SW 1271 (cell line): ENCODE measurements at places on chromosomes 1 and 21.

DNA sequence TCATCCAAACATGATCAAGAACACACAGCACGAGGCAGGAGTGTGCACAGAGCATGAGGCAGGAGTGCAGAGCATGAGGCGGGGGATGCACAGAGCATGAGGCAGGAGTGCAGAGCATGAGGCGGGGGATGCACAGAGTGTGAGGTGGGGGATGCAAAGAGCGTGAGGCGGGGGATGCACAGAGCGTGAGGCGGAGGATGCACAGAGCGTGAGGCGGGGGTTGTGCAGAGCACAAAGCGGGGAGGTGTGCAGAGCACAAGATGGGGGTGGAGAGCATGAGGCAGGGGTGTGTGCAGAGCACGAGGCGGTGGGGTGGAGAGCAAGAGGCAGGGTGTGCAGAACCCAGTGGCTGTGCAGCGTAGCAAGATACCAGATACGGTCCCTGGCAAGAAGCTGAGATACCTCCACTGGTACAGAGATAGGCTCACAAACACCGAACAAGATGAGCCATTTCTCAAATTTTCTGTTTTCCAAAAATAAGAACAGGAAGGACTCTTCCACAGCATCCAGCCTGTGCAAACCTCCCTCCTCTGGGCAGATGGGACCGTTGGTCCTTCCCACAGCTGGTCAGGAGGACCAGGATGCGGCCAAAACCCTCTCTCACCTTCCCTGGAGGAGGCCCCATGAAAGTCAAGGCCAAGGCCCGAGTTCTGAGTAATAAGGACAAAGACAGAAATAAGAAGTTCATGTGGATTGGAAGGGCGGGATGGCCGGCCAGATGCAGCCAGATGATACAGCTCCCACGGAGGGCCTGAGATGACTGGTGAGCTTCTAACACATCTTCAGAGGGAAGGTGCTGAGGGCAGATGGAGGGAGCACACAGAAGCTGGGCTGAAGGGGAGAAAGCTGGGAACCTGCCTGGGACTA lies 12.0 kb downstream of the SPATC1L start:
- no peak for DNase-seq

- no peak for DNase-seq
These were observed 58.9 kb downstream of the KCNK2 start for GRCh38 chr1:215141460-215141859.

DNA sequence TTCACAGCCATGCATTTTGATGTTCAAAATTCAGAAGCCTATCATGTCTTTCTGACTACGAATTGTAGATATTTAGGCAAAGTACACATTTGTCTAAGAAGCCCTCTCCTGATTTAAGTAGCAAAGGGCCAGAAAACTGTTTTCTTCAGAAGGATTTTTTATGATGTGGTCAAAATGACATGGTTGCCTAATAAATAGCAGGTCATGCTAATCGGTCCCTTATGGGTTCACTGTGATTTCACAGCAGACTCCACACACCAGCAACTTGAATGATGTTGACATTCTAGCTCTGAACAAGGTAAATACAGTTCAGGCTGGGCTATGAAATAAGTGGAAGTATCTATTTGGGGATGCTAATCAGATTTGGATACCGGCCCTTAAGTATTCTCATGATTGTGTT lies 178.7 kb upstream of the DPYD start:
- DNase-seq, result no peak

- no peak for DNase-seq
These were observed 16.2 kb upstream of the RGS2 start for GRCh38 chr1:192792628-192793027.

DNA sequence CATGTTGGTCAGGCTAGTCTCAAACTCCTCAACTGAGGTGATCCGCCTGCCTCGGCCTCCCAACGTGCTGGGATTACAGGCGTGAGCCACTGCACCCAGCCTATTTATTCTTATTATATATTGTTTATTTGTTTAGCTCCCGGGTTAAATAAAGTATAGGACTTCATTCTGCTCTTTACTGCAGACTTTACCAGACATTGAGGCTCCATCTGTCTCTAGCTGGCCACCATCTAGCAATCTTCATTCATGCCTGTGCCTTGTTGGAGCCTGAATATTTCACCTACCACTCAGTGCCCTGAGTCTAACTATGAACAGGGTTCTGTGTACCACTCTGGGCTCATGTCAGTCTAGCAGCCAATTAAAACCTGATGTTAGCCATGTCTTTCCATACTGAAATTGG lies 2.1 kb upstream of the DDAH1 start:
- no peak for DNase-seq

GRCh38 chr1:184056921-184057555 lies 5.5 kb downstream of the TSEN15 start:
- DNase-seq, result peak; percentile 91

DNA sequence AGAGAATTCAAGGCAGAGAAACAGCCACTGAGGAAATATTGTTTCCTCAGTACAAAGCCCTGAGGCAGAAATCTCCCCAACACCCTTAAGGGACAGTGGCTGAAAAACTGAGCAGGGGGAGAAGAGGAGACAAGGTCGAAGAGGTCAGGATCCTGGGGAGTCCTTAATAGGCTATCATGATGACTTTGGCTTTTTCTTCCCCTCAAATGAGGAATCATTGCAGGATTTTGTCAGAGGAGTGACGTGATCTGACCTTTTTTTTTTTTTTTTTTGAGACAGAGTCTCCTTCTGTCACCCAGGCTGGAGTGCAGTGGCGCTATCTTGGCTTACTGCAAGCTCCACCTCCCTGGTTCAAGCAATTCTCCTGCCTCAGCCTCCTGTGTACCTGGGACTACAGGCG lies 10.2 kb downstream of the MAP7D1 start:
- DNase-seq, result no peak

DNA sequence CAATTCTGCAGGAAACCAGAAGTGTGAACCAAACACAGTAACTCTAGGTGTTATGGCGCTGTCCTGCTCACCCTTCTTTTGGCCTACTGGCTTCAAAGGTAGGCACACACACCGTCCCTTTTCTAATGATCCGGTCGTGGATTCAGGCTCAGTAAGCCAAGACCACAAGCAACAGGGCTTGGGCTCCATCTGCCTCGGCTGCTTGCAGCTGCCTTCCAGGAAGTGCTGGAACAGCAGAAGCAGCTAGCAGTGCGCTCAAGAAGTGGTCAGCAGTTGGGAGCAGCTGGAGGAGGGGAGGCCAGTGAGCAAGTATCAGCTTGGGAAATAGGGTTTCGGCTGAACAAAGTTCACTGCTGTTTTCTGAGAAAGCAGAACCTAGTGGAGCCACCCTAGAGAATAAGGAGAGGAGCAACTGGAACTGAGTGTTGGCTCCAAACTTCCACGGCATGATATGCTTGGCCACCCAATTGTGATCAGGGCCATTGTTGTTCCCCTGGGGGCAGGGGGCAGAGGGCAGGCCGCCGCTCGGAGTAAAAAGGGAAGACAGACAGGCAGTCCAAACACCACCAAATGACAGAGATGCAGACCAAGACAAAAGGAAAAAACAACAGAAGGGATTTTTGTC lies 173.4 kb downstream of the TOMM20 start:
- DNase-seq, result no peak

- no peak for DNase-seq
These were observed 13.7 kb upstream of the KRTAP19-5 start for GRCh38 chr21:30515681-30516080.

- DNase-seq, result no peak
These were observed 47.8 kb upstream of the PCBP3 start for GRCh38 chr21:45595574-45596295.

DNA sequence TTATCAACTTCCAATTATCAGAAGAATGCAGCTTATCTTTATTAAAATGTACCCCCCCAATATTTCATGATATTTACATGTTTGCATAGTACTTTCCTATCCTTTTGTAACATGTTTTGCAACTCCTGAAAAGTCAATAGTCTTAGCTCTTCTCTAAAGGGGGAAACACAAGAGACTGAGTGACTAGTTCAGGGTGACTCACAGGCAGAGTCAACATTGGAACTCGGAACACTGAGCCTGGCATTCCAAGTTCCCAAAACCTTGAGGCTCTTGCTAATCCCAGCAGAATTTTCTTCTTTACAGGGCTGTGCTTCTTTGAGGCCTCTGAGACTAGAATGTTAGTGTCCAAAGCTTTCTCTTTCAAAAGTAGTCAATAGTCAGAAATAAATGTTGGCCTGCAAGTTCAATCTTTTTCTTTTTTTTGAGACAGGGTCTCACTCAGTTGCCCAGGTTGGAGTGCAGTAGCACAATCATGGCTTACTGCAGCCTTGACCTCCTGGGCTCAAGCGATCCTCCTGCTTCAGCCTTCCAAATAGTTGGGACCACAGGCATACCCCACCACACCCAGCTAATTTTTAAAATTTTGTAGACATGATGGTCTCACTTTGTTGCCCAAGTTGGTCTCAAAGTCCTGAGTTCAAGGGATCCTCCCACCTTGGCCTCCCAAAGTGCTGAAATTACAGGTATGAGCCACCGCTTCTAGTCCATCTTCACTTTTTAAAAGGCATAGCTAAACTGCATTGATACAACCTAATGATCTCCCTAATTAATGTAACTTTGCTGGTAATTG lies 37.5 kb downstream of the ZNF281 start:
- no peak for DNase-seq

- DNase-seq, result no peak
These were observed 54.7 kb downstream of the NTPCR start for GRCh38 chr1:233005156-233005555.

DNA sequence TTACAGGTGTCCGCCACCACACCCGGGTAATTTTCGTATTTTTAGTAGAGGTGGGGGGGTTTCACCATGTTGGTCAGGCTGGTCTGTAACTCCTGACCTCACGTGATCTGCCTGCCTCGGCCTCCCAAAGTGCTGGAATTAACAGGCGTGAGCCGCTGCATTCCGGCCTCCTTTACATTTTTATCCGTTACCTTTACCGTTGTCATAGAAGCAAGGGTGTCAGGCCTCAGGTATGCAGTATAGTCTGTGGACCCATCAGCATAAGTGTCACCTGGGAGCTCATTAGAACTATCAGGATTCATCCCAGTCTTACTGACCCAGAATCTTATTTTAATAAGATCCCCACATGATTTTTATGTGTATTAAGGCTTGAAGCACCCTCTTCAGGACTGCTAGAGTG lies 5.4 kb downstream of the CDC42 start:
- DNase-seq, result no peak

- DNase-seq, result no peak
These were observed 5.5 kb upstream of the GBP1 start for GRCh38 chr1:89070509-89070908.

- DNase-seq, result no peak
These were observed 8.3 kb downstream of the RIPK4 start for GRCh38 chr21:41758550-41758949.

DNA sequence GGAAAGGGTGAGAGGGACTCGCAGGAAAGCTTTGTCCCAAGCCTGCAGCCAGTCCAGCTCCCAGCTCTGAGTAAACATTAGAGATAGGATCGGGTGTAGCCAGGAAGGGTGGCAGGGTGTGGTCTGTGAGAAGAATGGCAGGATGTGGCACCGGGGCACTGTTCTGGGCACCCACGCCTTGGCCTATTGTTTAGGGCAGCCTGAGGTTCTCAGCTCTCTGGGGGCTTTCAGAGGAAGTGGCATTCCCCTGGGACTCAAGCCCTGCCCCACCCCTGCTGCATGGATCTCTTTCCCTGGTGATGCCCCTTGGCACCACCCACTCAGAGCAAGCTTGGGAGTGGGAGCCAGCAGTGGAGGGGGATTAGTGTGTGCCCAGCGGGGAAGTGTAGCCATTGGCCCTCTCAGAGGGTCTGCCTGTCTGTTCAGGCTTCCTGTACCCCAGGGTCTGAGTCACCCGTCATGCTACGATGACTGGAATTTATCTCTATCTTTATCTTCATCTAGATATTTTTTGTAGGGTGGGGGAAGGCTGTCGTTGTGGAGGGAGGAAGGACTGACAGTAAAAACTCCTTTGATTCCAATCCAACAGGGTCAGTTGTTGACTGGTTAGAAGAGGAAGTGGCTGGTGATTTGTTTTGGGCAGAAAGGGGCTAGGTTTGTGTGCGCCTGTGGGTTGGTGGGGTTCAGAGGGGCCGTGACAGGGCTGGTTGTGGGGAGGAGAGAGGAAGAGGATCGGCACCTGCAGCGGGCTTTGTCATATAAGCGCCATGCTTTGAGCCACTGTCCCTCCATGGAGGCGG lies 31.6 kb downstream of the SOX13 start:
- peak; percentile 51 for DNase-seq

DNA sequence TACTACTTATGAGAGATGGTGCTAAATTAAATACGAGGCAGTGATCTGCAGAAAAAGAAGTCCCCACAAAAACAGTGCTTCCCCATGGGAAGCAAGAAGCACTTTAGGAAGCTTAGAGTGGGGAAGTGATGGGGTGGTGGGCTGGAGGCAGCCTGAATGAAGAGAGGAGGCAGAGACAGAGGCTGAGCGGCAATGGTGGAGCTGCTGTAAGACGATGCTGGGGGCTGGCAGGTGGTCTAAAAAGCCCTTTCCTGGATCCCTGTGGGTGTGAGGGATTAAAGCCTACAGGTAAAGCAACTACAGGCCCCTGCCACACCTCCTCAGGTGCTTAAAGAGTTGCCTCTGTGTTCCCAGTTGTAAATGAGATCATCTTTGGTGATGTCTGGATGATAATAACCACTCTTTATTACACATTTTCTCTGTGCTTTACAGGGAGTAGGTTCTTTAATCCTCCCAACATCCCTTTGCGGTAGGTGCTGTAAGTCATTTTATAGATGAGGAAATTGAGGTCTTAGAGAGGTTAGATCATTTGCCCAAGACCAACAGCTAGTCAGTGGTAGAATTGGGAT lies 39.2 kb downstream of the CNN3 start:
- no peak for DNase-seq

GRCh38 chr1:9822490-9822889 lies 1.3 kb downstream of the CLSTN1 start:
- no peak for DNase-seq

- no peak for DNase-seq
These were observed 293.9 kb downstream of the SDCCAG8 start for GRCh38 chr1:243549791-243550190.

DNA sequence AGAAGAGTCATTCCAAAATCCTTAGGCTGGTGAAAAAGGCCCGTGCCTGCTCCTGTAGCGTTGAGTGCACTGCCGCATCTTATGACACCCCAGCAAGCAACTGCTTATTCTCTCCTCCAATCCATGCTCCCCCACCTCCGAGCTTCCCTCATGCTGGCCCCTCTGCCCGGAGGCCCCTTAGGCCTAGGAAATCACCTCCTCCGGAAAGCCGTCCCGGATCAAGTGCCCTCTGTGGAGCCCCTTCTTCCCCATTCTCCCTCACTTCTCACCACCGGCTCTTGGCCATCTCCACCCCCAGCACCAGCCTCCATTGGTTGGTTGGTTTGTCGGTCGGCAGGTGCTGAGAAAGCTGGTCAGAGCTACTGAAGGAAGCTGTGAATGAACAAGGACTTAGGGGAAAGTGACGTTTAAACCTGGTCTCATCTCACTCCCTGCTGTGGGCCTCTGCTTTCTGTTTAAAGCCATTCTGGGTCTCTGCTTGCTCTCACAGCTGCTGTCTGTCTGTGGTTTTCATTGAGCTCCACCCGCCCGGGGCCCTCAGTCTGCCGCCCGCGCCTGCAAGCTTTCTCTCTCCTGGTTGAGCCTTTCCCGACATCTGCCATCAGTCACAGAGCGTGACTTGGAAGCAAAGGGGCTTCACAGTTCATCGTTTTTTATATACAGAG lies 122.2 kb downstream of the KCNN3 start:
- no peak for DNase-seq

- no peak for DNase-seq
These were observed 176.5 kb downstream of the C1orf21 start for GRCh38 chr1:184563308-184563707.
